ENCODE measurements at places on chromosomes 11 and 22.

DNA sequence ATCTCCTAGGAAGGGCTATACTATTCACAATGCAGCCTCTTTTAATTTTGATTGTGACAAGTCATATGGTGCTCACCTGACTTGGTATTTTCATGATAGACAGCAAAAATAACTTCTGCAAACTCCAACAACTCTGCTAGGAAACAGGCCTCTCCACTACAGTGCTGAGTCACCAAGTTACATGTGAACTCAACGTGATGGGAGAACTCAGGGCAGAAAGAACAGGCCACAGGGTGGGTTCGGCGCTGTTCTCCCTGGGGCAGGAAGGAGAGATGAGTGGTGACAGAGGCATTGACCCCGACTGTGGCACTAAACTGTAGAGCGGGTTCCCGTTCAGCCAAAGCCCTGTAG lies 76.6 kb upstream of the UCP3 start:
- no peak for DNase-seq

DNA sequence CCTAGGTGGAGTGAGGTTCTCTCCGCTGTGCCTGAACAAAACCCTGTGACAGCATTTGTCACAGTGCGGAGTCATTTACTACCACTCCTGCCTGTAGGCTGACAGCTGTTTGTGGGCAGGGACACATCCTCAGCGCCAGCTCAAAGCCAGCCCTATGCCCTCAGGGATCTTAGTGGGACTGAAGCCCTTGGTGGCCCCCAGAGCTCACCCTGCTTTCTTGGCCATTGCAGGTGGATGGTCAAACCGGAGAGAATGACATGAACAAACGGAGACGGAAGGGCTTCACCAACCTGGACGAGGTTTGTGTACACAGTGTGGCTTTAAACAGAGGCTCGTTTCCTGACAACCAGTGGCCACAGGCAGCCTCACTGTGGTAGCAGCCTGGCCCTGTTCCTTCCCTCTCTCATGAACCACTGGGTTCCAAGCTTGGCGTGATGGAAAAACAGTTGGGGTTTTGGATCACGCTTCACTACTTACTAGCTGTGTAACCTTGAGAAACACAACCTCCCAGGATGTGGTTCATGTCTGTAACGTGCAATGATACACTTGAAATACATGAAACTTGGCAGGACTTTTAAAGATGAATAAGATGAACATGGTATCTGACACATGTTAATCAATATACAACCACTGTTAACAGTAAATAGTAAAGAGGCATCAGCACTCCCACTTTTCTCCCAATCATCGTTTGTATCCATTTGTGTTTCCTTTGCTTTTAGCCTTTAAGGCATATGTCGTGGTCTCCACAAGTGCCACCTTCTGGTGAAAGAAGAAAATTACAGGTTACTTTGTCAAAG lies 125.8 kb downstream of the MICAL2 start:
- peak; percentile 70 for DNase-seq

DNA sequence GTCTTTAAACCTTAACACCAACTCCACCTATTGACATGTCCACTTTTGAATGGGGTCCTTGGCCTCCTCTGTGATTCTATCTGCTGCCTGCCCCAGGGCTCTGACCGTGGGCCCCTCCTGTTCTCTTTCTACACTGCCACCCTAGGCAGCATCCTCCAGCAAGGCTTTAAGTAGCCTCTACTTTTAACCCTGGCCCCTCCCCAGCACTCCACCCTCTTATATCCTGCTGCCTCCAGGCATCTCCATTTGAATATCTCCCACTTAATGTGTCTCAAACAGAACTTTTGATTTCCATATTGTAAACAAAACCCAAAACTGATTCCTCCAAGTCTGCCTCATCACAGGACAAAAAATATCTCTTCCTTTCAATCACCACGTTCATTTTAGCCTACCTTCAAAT lies 90.5 kb upstream of the ARHGAP32 start:
- DNase-seq: no peak

GRCh38 chr11:103929170-103929903 lies 107.1 kb upstream of the DDI1 start:
- DNase-seq: no peak
